ENCODE measurements at places on chromosomes 12 and 14.

DNA sequence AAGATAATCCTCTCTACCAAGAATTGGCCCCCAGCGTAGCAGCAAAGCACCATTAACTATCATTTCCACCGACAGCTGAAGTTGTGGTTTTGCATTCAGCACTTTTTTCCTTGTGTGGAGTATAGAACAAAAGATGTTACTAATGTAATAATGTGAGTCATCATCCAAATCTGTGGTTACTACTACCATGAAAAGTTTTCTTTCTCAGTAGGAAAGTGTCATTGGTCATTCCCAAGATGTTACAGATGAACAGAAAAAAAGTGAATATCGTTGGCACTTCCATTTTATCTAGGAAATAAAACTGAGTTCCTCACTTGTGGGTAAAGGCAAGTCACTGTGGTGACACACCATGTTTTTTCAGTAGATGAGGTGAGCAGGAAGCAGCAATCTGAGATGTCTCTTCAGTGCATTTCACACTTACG, 30.3 kb upstream of the IFNG start:
- peak; percentile 44 for DNase-seq

DNA sequence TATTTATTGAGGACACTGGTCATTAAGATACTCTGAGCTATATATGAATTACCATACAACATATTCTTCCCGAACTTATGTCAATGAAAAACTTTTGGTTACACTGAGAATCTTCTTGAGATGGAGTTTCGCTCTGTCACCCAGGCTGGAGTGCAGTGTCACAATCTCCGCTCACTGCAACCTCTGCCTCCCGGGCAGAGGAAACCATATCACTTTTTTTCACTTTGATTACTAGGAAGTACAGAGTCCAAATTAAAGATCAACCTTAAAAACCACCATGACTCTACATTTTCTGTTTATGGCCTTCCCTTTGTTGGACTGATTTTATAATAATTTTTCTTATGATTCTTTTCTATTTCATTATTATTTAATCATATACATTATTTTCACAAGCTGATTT, 336.5 kb downstream of the FSCB start:
- DNase-seq = no peak

DNA sequence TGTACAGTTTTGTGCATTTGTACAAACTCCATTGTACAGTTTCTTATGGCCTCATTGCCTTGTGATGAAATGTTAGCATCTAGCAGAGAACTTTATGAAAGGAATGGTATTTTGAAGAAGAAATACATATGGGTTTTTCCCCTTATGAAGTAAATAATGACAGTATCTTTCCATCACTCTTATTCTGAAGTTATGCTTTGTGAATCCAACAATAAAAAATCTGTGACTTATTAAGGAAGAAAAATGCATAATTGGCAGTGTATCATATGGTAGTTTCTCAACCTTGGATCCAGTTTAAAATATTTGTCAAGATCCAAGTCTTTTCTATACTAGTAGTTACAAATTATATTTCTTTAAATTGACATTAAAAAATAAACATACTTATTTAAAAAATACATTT, 859.1 kb upstream of the FLRT2 start:
- no peak for DNase-seq

- no peak for DNase-seq
Measured at GRCh38 chr12:94267921-94268471, 119.6 kb downstream of the PLXNC1 start.

- no peak for DNase-seq
Measured at GRCh38 chr14:78982551-78982950, 812.4 kb downstream of the NRXN3 start.

DNA sequence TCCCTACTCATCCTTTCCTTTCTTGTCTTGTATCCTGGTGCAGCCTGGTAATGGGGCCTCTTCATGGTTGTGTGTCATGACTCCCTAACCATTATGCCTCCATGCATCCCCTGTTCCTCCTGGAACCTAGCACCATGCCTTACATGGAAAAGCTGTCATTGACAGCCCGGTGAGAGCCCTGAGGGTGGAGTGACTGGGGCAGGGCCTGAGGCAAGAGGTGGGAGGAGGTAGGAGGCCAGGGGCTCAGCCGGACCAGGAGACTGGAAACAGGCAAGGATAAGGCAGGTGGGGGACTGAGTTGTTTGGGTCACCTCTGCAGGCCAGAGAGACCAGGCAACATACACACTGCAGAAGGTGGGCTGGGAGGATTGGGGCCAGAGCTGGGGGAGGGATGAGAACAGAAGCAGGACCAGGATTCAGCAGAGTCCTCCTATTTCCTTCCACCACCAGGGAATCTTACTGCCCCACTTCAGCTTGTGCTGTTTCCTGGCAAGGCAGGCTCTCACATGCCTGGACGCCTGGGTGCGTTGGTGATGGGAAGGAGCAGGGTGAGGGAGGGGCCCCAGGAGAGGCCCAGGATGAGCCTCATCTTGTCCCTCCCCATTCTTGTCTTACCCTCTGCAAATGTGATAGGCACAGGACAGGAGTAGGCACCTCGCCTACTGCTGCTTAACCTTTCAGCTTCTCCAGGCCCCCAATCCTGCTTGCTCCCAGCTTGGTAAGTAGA, at the start of gene LTB4R2:
LTB4R2 (plus strand) TSS at position 603 of the 727 bp plus-strand sequence. CDS start 525 bp downstream, outside the sequence.
- DNase-seq = no peak

- DNase-seq = no peak
Measured at GRCh38 chr12:120584343-120585149, 3.3 kb upstream of the POP5 start.

DNA sequence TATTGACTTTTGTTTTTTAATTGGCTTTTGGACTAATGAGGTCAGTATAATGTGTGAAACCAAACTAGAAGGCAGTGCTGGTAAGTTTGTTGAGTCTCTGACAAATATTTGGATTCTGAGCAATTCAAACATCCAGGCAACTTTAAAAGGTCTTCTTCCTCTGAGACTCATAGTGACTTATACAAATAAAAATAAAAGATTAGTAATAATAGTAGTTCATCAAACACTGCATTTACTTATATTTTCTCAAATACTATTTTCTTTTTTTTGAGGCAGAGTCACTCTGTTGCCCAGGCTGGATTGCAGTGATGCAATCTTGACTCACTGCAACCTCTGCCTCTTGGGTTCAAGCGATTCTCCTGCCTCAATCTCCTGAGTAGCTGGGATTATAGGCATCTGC, 337.9 kb downstream of the DAD1 start:
- DNase-seq = no peak

DNA sequence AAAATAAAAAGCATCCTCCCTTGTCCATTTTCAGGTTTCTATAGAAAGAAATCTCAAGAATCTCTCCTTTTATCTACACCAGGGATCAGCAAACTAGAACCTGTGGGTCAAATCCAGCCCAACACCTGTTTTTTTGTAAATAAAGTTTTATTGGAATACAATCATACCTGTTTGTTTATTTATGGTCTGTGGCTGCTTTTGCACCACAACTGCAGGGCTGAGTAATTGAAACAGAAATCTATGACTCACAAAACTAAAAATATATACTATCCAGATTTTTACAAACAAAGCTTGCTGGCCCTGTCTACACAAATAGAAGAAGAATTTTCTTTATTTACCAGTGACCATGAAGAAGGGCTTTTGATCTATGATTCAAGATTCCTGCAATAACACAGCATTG, 95.1 kb upstream of the COCH start:
- peak; percentile 31 for DNase-seq

GRCh38 chr14:33792009-33792719, 158.7 kb downstream of the EGLN3 start:
- no peak for DNase-seq

- no peak for DNase-seq
Measured at GRCh38 chr12:92930421-92930820, 1.3 kb upstream of the EEA1 start.

GRCh38 chr12:58089588-58089987, 148.2 kb downstream of the ATP23 start:
- DNase-seq = no peak

DNA sequence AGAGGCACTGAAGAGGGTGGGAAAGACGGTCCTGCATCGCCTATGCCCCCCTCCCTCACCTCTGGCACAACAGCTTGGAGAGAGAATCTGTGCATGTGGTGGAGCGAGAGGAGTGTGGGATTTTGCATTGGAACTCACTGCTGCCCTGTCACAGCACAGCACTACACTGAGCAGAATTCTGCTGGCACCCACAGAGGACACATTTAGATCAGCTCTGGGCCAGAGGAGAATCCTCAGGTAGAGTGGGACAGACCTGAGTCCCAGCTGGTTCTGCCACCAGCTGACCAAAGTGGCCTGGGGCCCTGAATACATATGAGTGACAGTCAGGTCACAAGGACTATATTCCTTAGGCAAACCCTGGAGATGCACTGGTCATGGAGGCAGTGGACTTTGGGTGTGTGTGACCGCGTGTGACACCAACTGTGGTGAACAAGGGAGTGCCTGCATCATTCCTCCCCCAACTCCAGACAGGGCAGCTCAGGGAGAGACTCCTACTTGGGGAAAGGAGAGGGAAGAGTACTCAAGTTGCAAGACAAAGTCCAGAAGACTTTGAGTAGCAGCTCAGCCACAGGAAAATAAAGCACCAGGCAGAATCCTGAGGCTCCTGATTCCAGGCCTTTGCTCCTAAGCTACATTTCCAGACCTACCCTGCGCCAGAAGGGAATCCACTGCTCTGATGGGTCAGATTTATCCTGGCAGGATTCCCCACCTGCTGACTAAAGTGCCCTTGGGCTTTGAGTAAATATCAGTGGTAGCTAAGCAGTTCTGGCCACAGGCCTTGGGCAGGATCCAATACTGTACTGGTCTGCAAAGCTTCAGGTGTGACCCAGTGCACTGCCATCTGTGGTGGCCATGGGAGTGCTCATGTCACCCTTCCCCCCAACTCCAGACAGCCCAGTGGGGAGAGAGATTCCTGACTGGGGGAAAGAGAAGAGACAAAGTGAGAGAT, 10.6 kb upstream of the ACOT1 start:
- DNase-seq = no peak

DNA sequence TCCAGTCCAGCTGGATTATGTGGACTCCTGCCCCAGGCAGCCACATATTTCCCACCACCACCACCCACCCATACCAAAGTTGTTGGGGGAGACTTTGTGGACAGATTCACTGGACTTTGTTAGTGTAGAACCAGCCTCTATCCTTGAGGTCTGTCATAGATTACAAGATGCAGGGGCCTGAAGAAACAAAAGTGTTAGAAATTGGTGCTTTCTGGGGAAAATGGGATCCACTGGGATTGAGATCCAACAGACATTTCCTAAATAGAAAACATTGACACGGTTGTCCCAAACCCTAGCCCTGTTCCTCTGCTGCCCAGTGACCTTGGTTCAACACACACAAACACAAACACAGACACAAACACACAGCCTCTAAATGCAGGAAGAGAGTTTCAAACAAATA, 36.6 kb upstream of the TBX5 start:
- DNase-seq = no peak

GRCh38 chr12:102441077-102441596, 39.2 kb downstream of the IGF1 start:
- no peak for DNase-seq

- no peak for DNase-seq
Measured at GRCh38 chr14:106013879-106014376, 487.5 kb downstream of the TMEM121 start.

DNA sequence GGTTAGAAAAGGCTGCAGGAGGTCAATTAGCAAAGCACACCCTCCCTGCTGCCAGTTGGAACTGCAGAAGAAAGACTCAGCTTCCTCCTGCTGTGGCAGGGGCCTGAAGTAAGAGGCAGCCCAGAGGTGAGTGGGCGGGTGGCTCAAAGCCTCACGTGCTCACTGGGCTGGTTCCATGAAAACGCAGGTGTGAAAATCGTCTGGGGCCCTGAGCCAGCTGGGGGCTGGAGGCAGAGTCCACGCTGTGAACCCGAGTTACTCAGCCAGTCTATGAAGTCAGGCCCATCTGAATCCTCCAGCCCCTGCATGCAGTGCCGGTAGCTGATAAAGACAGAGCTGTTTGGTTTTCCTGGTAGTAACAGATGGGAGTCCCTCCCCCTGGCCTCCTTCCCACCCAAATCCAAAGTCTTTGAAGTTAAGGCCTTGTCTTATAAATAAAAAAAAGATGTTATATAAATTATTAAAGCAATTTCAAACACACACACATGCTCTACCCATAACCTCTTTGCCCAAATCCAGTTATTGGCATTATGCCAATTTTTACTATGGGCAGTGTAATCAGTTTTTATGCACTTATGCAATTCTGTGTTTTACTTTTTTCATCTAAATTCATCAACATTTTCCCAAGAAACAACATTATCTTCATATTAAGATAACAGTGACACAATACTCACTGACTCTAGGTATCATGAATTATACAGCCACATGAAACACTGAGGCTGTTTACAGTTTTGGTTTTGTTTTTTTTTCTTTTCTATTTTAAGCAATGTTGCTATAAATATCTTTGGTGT, 57.9 kb upstream of the PNMA1 start:
- no peak for DNase-seq

DNA sequence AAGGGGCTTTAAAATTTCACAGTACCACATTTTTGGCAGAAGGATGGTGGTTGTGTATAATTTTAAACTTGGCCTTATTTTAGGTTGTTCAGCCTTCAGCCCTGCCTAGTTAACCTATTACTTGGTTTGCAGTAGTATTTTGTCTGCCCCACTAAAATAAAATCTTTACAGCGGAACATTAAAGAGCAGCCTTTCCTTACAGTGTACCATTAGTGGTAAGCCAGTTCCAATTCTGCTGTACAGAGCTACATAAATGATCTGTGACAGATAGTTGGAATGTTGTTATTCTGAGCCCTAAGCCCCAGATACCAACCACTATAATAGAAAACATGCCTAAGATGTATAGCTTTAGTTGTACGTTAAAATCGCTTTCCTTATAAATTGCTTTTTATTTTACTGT, 56.2 kb downstream of the SLC38A6 start:
- DNase-seq = no peak

DNA sequence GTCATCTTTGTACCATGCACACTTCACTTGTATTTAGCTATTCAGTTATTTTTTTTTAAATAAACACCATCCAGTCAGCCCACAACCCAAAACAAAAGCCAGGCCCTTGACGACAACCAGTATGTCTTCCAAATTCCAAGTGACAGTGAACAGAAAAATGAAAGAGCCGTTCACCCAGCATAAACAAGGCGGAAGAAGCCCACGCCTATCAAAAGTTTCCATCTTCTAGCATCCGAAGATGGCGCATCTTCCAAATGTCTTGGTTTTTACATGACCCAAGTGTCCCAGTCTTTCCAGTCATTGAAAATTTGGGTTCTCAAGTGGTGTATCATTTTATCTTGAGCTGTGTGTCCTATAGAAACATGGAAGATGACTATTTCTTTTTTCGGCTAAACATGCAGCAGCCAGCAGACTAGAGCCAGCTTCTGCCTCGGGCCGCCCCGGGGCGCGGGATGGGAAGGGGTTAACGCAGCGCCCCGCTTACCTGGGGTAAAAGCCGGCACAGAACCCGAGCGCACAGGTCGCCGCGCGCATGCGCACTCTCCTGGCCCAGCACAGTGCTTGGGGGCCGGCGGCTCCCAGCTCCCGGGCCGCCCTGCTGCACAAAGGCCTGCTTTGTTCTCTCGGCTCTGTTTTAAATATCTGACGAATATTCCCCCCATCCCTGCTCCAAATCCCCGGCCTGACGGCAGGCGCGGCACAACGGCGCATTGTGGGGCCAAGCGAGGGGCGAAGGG, 164.8 kb downstream of the ZFP36L1 start:
- DNase-seq = no peak

Measured in epithelial cell of prostate (primary cell).